ENCODE measurements at places on chromosomes 2 and 18.

DNA sequence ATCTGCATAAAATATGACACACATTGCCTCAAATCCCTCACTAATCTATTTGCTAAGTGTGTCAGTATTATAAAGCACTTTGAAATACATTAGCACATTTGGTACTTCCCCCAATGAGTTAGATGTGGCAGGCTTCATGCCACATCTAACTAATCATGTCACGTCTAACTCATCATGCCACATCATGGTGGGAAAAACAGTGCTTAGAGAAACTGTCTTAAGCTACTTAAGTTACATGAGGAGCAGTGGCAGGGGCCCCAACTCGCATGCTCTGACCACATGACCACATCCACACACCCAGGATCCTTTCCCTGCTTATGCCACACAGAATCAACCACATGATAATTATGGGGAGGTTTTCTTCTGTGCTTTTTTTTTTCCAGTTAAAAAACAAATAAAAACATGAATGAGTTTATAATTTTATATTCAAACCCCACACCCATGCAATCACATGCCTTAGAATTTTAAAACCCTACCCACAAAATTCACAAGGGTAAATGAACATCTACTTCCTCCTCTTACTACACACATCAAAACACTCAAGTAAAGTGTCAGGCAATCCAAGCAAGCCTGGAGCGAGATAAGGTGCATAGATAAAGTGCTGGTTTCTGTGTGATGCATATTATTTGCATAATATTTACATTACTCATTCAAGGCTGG lies 1.6 kb downstream of the ABCA12 start:
- DNase-seq, result no peak

DNA sequence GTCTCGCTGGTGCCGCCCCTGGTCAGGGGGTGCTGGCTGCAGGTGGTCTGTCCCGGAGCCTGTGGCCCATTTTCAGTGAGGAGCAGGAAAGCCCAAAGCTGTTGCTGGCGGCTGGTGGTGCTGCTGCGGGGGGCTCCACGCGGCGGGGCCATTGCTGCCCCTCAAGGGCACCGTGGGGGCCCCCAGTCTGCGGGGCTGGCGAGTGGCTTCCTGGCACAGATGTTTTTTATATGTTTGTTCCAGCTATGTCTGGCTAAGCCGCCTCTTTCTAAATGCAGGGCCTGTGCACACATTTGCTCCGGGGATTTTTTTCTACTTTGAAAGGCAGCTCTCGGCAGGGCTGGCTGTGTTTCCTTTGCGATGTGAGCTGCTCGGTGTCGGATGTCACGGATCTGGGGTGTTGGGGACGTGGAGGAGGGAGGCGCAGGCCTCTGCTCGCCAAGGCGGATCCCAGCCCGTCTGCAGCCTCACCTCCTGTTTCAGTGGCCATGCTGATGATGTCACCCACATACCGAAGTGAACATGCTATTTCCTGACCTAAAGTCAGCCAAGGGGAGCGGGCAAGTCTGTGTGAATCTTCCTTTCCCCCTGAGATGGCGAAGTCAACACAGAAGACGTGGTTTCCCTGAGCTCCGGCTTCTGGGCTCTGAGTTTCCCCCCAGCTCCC lies 112.0 kb upstream of the CTDP1 start:
- DNase-seq, result peak; percentile 79

- DNase-seq, result no peak
Measured at GRCh38 chr18:78459668-78460067, 520.0 kb upstream of the SALL3 start.

GRCh38 chr18:22900558-22901238 lies 32.4 kb upstream of the RBBP8 start:
- DNase-seq, result peak; percentile 6

DNA sequence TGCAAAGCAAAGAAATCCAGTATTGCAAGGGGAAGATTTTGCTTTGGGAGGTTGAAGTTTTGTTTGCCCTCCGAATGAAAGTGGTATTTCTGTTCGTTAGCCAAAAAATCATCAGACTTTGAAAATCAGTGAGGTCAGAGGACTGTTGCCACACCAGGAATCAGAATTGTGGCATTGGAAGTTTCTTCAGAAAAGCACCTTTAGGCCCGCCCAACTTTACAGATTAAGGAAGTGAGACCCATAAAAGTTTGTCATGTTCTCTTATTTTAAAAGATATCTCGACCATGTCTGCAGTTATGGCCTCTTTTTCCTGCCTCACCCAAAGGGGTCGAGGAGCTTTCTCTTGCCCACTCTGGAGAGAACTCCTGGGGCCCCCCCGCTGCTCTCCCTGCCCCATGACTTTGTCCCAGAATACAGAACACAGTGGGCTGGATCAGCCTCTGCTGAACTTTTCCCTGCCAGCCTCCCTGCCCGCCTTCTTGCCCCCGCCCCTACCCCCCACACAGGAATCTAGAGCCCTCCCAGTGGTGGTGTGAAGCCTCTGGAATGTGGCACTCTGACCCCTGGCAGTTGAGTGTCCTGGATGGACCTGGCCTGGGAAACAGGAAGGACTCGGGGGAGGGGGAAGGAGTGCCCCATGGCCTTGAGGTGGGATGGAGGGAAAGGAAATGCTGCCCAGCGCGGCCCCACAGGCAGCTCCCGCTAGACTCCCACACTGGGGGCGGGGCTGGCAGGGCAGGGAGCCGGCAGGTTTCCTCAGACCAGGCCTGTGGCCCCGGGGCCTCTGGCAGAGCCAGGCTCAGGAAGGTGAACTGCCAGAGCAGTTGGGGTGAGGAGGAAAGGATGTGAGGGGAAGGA lies 25.3 kb downstream of the CRIM1 start:
- no peak for DNase-seq

DNA sequence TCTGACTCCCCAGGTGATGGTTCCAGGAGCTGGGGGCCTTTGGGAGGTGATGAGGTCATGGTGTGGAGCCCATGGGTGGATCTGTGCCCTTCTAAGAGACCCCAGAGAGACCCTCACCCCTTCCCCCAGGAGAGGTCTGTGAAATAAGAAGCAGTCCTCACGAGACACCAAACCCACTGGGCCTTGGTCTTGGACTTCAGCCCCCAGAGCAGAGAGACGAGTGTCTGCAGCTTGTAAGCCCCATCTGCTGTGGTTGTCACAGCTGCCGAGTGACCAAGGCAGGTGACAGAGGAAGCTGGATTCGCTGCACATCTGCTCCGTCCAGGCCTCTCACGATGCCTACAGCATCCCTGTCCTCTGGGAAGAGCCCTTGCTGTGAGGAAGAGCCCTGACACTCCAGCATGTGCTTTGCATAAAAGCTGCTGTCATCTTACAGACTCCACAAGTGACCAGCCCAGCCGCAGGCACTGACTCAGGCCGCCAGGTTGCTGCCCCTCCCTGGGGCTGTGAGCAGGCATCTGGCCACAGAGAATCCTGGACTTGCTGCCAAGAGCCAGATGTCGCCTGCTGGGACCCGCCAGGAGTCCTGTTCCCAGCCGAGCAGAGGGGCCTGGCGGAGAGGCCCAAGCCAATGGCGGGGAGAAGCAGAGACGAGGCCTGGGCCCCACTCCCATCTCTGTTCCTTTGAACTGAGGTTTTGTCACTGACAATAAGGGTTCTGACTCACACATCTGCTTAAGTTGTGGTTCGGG lies 150.8 kb downstream of the PXDN start:
- no peak for DNase-seq

Data from hindlimb muscle (tissue), 1 donor.